ENCODE measurements at places on chromosomes 2 and 18. TPM values are rescaled to one million over a fixed set of nuclear protein-coding genes. Genes with fewer than 3 reads are reported as not detected.

The APCDD1 gene
- total RNA-seq = not detected

The LYPD6 gene
- 1.1 TPM for total RNA-seq

The COL4A3 gene
- 2.2 TPM for total RNA-seq

DNA sequence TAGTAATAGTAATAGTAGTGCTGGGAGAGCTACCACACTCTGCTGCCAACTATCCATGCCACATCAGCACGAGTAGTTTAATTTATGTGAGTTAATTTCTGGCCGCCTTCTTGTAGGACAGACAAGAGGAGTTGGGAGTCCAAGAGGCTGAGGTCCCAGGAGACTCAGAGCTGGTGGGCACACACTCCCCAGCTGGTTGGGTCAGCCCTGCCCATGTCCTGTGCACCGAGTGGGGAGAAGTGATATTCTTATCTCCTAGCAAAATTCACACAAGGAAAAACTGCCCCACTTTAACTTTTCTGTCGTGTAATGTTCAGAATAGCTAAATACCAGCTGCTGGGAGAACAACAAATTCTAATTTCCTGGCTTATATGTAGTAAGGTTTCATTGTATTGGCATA lies 15.2 kb upstream of the MAP4K4 start:
- DNase-seq = no peak
- H3K4me1 ChIP-seq = peaks cover 7% of the 10 kb centered on the region

DNA sequence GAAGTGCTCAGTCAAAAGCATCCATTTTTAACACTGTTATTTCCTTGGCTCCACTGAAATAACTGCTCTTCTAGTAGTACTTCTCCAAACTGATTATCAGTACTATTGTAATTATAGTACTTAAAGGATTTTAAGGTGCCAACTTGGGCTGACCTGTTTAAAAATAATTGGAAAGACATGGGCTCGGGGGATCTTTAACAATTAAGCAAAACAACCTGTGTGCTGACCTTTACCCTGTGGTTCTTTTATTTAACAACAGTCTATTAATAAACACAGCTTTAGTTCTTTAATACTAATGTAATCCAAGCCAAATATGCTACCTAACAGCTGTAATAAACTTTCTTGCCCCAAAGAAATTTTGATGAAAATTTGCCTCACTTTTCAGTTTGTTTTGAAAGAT lies 6.9 kb upstream of the ITPRID2 start:
- no peak overlapping the region for H3K27ac ChIP-seq
- no peaks in the 10 kb centered on the region for H3K36me3 ChIP-seq
- no peak overlapping the region for H3K4me3 ChIP-seq
- no peak for DNase-seq
